ENCODE measurements at places on chromosomes 7 and 10. TPM values are rescaled to one million over a fixed set of nuclear protein-coding genes. Genes with fewer than 3 reads are reported as not detected.

SPDYE8 gene
- total RNA-seq, result not detected

ARID5B gene
- total RNA-seq, result 169 TPM

MDFIC gene
- total RNA-seq, result 65.1 TPM

PTF1A gene
- not detected for total RNA-seq

HABP2 gene
- not detected for total RNA-seq

NODAL gene
- not detected for total RNA-seq

GPRIN2 gene
- not detected for total RNA-seq

NKX1-2 gene
- not detected for total RNA-seq

NXPH1 gene
- not detected for total RNA-seq

FXYD4 gene
- not detected for total RNA-seq

HYAL4 gene
- total RNA-seq, result not detected

MYL10 gene
- total RNA-seq, result not detected

SPDYE16 gene
- 2.9 TPM for total RNA-seq

FRMPD2 gene
- total RNA-seq, result not detected

- DNase-seq, result no peak
Observed at GRCh38 chr10:59342723-59343122, 19.6 kb downstream of the FAM13C start.

GRCh38 chr10:131444286-131444685, 132.8 kb upstream of the TCERG1L start:
- DNase-seq, result no peak

- DNase-seq, result no peak
Observed at GRCh38 chr10:126969310-126969709, 64.1 kb downstream of the DOCK1 start.

DNA sequence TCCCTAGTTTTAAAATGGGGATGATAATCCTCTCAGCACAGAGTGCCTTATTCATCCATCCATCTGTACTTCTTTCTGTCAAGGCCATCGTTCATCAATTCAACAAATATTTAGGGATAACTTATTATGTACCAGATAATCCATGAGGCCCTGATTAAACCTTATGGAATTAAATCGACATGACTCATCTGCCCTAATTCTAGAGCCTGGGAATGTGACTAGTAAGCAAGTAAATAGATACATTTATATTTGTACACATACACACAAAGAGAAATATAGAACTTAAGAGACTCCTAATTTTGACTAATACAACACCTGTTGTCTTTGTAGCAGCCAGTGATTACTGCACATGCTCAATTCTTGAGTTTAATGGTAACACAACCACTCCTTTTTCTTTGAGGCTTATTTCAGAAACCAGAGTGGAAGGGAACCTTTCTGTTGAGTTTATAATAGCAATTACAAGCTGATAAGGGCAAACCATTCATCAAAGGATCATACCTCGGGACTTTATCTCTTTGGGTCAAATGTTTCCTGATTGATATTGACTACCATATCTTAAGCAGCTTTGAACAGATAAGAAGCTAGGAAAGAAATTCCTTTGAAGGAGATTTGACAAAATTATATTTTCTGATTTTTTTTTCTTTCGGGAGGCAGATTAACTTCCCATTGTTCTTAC, 122.7 kb downstream of the ARID5B start:
- no peak for DNase-seq

GRCh38 chr7:74199551-74200355, 10.1 kb upstream of the LAT2 start:
- no peak for DNase-seq

GRCh38 chr7:4886671-4887070, 3.2 kb upstream of the RADIL start:
- DNase-seq, result no peak

- no peak for DNase-seq
Observed at GRCh38 chr7:148747274-148747673, 48.6 kb downstream of the CUL1 start.

DNA sequence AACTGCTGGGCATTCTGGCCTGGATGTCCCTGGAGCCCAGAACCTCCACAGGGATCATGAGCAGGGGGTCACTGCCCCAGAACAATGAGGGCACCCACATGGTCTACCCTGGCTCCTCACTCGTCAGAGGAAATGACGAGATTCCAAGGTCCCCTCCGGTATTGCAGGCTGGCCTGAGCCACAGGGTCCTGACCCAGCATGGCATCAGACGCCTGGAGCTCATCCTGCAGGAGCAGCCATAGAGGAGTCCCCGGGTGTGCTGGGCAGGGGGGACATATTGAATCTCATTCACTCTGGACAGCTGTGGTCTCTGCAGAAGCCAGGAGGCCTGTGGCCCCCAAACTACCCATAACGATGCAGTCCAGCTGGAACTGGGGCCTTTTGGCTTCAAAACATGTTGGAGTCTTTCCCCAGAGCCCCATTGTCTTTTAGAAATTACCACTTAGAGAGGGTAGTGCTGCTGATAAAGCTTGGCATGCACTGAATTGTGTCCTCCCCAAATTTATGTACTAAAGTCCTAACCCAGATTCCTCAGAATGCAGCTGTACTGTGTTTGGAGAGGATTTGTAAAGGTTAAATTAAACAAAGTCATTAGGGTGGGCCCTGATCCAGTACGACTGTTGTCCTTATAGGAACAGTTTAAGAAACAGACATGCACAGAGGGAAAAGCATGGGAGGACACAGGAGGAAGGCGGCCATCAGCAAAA, 27.7 kb downstream of the ANXA8 start:
- DNase-seq, result no peak

DNA sequence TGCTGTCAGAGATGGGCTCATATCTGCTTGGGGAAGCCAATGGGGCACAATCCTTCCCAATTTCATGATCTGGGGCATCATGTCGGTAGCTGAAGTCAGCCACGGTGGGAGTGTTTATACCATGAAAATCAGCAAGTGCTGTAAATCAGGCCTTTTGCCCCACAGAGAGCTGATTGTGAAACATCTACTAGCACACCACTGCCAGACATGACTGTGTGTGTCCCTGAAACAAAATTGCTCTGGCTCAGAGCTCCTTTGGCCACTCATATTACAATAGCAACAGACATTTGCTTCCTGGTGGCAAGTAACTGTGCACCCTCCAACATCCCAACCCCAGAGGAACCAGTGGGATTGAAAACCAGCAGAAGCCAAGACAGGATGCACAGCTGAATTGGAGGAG, 23.7 kb downstream of the GPR26 start:
- DNase-seq, result no peak

GRCh38 chr7:5699467-5700384, 81.7 kb downstream of the RNF216 start:
- peak; percentile 37 for DNase-seq

DNA sequence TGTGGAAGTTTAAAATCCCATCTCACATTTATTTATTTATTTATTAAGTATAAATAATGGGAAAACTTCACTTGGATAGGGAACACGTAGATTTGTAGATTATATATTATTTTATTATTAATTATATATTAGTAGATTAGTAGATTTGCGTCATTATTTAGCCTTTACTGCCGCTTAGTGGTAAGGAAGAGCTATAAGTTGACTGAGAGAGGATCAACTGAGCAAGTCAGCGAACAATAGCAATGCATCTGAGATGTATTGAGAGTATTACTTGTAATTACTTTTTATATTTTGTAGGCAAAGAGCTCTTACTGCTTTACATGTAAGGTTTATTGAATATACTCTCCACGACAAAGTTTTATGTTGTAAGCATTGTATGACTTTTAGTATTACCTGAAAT, 244.5 kb upstream of the ANKRD30A start:
- DNase-seq, result peak; percentile 3

DNA sequence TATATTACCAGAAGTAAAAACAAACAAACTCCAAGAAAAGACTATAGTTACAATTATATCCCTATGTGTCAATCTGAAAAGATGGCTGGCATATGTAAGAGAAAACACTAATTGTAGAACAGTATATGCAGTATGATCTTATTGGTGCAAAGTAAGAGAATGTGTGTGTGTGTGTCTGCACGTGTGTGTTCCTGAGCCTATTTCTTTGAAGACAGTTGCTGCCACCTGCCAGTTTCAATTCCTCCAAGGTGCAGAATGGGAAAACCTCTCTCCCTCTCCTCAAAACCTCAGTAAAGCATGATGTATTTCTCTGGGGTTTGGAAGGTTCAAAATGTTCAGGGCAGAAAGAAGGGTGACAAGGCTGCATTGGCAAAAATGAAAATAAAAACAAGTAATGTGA, 8.8 kb upstream of the SFTPA1 start:
- DNase-seq, result no peak

- DNase-seq, result no peak
Observed at GRCh38 chr10:67296926-67297325, 371.1 kb downstream of the LRRTM3 start.

GRCh38 chr7:140069298-140069949, 6.7 kb upstream of the PARP12 start:
- DNase-seq, result no peak

- no peak for DNase-seq
Observed at GRCh38 chr10:4545062-4545461, 280.9 kb upstream of the AKR1E2 start.

GRCh38 chr7:159122276-159122675, 22.4 kb downstream of the VIPR2 start:
- DNase-seq, result no peak

GRCh38 chr10:121862649-121863048, 65.2 kb downstream of the ATE1 start:
- no peak for DNase-seq

DNA sequence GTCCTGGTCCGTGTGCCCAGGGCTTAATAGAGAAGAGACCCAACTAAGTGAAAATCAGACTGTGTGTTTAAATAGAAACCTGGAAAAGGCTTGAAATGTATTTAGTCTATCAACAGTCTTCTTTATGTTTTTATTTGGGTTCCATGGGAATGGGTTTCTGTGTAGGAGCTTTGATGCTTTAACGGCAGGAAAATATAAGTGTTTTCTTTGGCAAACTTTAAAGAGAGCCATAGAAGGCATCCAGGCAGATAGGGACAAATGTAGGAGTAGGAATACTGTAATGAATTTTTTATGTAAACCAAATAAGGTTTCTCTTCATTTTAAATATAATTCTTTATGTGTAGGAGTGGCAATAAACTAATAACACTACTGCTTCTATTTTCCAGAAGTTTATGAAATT, 989.0 kb downstream of the GATA3 start:
- no peak for DNase-seq

GRCh38 chr7:15561835-15562234, at the start of gene AGMO:
Gene AGMO (minus strand): TSS chr7:15562015.
- no peak for DNase-seq

GRCh38 chr7:69966766-69967591, 368.7 kb downstream of the AUTS2 start:
- no peak for DNase-seq

- DNase-seq, result no peak
Observed at GRCh38 chr10:3683560-3683959, 101.4 kb downstream of the KLF6 start.

DNA sequence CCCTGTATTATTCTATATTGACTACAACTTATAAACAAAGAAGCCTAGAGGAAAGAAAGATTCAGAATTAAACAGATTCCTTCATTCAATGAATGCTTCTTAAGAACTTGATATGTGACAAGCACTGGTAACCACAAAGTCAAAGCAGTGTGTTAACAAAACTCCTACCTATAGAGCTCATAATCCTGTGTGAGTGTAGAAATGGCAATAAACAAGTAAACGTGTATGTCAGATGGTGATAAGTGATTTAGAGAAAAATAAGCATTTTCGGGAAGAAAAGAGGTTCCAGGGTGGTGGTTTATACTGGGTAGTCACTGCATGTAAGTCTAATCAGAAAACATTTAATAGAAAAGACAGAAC, 141.3 kb downstream of the JMJD1C start:
- no peak for DNase-seq

DNA sequence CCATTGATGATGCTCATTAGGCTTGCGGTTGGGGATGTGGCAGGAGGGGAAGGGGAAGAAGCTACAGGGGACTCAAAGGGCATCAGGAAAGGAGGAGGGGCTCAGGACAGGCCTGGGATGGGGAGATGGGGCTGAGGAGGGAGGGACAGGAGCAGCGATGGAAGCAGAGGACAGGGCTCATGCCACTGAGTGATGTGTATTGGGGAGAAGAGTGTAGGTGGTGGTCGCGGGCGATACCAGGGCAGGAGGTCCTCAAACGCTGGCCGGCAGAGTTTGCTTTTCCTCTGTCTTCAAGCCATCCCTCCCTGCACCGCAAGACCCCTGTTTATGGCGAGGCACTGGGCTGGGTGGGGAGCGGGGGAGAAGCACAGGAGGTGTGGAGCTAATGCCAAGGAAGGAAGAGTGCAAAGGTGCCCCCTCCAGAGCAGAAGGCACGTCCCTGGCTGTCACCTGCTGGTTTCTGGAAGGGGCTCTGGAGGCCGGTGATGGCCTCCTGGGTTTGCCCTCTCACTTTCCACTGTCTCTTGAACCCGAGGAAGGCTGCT, 134.7 kb downstream of the SVIL start:
- DNase-seq, result no peak

GRCh38 chr10:86673827-86674581, 5.7 kb downstream of the LDB3 start:
- DNase-seq, result no peak

GRCh38 chr10:88792661-88793060, 9.9 kb upstream of the LIPM start:
- DNase-seq, result no peak

- no peak for DNase-seq
Observed at GRCh38 chr10:1608851-1609647, 128.3 kb downstream of the ADARB2 start.

DNA sequence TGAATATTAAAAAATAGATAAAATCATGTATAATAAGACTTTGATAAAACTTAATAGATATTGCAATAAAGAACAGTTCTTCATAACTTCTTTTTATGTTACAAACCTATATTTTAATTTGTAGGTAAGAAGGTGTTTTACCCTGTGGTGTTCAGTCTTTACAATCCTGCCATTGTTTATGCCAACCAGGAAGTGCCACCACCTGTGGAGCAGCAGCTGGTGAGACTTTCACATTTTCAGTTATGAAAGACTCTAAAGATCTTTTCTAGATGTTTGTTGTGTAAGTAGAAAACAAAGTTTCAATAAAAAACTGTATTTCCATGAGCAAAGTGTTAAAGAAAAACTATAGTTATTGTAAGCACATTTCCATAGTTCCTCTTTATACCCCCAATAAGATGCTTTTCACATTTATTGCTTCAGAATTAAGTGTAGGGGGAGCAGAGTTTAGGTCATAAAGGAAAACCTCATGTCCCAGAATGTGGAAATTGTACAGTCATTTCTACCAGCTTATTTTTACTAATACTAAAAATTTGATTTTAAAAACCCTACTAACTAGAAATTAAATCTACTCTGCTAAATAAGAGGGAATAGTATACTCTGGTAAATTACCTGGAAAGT, 28.7 kb downstream of the CSGALNACT2 start:
- no peak for DNase-seq

DNA sequence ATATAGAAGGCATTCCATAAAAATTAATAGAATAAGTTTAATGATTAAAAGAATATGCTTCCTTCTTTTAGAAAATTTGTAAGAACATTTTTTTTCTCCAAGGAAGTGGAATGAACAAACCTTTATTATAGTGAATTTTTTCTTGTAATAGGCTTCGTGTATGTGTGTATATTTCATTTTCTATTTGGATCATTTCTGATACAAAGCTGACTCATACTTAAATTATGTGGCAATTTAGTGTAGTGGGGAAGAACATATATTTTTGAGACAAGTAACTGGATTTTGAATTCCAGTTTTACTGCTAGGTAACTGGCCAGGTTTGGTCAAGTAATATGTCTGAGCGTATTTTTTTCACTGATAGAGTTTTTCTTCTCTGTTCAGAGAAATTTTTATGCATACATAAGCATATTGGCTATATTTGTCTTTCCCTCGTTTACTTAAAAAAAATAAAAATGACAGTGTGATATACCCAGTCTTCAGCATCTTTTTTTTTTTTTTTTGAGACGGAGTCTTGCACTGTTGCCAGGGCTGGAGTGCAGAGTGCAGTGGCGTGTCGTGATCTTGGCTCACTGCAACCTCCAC, 50.8 kb downstream of the CDK13 start:
- DNase-seq, result no peak

Data from CD4-positive, CD25-positive, alpha-beta regulatory T cell (primary cell).